Common myeloid progenitor, CD34-positive (primary cell): ENCODE measurements at places on chromosomes 13 and 19.
A peak's percentile ranks its signal among the peaks of the same experiment; 100 is the strongest.

GRCh38 chr13:28173793-28174192 is 35.4 kb downstream of the PAN3 start:
- DNase-seq: no peak

GRCh38 chr13:91805605-91806004 is 407.2 kb downstream of the GPC5 start:
- DNase-seq: no peak

GRCh38 chr13:74839656-74840055 is 642.3 kb downstream of the TBC1D4 start:
- DNase-seq: no peak

DNA sequence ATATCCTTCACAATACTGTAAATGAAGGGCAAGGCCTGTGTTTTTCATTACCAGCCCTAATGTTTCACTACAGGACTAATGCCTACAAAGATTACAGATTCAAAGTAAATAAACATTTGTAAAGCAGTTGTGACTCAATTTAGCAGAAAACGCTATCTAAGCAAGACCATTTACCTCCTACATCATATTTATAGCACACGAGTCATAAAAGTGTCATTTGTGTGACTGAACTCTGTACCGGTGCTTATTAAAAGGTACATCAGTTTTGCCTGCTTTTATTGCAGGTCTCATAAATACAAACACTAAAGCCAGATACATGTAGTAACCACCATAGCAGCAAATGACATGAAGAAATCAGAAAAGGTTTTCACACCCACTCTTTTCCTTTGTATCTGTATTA is 61.5 kb upstream of the SLC15A1 start:
- no peak for DNase-seq

DNA sequence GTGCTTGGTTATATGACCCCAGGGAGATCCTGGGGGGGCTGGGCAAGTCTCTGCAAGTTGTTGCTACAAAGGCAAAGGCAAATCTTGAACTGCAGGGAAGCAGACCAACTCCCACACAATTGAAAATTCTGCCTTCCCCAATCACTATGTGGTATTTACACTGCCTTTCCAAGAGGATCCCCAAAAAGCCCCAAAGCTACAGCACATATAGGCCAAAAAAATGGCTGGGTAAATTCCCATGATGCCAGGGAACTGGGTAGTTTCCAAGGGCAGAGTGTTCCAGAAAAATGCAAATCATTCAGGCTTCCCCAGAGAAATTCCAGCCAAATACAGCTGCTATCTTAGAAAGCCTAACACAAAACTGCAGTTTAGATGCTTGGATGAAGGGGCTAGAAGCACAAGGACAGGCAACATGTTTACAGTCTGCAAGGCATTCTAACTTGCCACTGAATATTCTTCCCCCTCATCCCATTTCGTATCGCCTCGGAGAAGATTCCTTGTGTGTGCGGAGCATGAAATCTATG is 6.2 kb downstream of the FOXO1 start:
- DNase-seq: no peak

DNA sequence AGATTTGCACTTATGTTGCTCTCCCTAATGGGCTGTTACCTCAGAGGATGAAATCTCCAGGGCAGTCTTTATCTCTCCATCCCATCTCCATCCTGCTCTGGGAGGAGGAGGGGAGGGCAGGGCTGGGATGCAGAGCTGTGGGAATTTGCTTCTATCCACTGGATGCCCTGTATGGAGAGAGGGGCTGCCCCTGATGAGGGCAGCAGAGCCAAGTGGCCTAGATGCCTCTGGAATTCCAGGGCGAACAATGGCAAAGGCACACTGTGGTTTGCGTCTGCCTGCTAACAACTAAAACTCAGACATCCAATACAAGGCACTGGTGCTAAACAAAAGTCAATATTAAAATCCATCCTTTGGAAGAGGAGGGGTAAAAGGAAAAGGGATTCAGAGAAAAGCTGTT is 165.1 kb downstream of the COG6 start:
- no peak for DNase-seq

GRCh38 chr19:23054456-23054855 is 51.5 kb upstream of the ZNF728 start:
- DNase-seq: no peak

DNA sequence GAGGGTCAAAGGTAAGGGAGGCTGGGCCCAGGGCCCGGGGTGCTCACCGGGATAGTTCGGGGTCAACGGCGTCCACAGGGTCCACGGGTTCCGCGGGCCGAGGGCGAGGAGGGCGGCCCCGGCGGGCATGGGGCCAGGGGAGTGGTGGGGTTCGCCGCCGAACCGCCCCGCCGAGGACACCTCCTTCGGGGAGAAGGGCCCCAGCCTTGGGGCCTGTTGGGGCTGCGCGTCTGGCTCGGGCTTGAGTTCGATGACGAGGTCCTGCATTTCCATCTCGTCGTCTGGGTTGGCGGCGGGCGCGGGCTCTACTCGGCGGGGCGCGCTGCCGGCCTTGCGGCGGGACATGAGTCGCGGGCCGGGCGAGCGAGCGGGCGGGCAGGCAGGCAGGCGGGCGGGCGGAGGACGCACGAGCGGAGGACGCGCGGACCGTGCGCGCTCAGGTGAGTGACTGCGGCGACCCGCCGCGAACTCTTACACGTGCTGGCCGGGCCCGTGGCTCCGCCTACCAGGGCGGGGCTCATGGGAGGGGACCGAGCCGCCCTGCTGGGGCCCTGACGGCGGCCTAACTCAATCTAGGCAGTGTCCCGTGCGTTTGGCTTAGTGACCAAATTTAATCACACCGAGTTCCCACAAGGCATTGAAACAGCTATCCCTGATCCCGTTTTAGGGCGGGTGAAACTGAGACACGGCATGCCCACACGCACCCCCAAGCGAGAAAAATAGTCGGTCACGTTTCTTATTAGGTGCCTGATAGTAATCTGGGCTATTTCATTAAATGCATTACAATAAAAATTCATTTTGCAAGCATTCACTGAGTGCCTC is at the start of gene ZNF296:
Gene ZNF296, minus strand, starts transcription at position 450 of the 822 bp plus-strand sequence. Its CDS starts 105 bp downstream, at position 345.
- DNase-seq: peak; percentile 72

- no peak for DNase-seq
Observed at GRCh38 chr13:105083992-105084391, 1451.5 kb downstream of the EFNB2 start.

DNA sequence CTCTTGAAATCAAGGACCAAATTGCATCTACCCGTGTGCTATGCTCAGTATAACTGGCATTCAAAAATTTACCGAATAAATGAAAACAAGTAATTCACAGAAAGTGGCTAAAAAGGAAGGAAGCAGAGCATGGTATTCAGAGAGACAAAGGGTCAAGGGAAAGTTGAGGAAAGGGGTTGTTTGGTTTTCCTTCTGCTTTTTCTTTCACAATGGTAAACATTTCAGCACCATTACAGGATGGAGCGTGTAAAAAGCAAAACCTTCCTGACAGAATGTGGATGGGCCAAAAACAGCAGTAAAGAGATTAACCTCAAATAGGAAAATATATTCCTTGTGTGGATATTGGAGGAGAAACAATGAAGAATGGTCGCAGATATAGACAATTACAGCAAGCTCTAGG is 14.8 kb downstream of the DIAPH3 start:
- no peak for DNase-seq

- DNase-seq: no peak
Observed at GRCh38 chr13:33174931-33175330, 110.6 kb downstream of the STARD13 start.

- DNase-seq: no peak
Observed at GRCh38 chr13:33453936-33454335, 168.4 kb upstream of the STARD13 start.

DNA sequence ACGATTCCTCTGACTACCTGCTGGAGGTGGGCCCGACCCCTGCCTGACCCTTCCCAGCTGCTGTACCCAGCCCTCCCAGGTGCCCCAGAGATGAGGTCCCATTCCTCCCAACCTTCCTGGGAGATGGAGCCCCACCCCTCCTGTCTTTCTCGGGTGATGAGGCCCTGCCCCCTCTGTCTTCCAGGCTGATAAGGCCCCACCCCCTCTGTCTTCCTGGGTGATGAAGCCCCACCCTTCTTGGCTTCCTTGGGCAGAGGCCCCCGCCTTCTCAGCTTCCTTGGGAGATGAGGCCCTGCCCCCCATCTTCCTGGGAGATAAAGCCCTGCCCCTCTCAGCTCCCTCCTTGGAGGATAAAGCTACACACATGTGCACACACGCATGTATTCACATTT is 47.9 kb downstream of the CERS4 start:
- DNase-seq: no peak

DNA sequence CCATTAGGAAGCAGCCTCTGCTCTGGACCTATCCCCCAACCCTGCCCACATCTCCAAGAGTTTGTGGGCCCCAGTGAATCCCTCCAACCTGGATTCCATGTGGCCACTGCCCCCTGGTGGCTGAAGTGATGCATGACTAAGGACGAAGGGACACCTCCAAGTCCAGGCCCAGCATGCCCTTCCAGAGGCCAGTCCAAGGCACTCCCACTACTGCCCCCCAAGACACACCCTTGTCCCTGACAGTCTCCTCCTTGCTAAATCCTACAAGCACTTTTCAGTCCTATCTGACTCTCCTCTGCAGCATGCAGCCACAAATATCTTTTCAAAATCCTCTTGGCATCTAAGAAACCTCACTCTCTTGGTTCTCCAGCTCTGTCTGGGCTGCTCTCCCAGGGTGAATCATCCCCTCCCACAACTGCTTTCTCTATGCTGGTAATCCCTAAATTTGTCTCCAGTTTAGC is 33.0 kb downstream of the DEDD2 start:
- DNase-seq: peak; percentile 59

DNA sequence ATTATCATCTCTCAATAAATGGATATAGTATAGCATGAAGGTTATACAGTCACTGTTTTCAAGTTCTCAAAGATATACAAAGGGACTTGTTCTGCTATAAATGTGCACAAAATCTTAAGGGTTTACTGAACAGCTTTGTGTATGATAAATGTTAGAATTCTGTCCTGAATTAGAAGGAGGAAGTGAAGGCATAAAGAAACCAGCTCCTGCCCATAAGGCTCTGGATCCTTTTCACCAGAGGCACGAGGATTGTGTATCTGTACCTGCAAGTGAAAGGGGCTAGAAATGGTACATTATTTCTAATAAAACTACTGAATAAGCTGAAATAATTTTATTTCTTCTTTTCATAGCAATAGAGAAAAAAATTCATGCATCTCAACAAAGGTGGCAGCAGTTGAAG is 32.4 kb downstream of the PHF11 start:
- DNase-seq: no peak

DNA sequence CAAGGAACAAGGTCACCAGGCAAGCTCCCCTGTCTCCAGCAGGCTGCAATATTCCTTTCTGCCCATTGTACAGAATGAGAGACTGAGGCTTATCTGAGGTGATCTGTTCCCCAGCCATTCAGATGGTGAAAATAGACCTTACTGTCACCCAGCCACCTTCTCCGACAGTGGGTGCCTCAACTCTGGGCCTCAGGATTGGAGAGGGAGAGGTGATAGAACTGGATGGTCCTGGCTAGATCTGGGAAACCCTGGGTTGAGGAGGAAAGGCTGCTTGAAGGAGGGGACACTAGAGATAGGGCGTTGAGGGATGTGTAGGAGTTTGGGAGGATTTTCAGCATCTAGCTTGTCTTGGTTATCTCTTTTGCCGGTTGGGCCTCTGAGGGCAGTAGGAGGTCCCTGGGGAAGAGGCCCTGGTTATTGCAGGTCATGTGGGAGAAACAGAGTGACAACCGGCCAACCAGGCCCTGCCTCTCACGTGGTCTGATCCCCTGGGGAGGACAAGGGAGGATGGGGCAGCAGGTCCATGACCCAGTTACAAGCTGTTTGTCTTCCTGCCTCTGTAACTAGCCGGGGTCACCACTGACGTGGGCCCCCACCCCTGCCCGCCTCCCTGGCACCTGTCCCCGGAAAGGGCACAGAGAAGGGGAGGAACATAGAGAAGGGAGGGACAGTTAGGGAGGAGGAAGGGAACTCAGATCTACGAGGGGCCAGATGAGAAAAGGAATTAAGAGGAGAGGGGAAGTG is 8.2 kb downstream of the NFIC start:
- no peak for DNase-seq

GRCh38 chr13:67630640-67631039 is 400.5 kb upstream of the PCDH9 start:
- no peak for DNase-seq

DNA sequence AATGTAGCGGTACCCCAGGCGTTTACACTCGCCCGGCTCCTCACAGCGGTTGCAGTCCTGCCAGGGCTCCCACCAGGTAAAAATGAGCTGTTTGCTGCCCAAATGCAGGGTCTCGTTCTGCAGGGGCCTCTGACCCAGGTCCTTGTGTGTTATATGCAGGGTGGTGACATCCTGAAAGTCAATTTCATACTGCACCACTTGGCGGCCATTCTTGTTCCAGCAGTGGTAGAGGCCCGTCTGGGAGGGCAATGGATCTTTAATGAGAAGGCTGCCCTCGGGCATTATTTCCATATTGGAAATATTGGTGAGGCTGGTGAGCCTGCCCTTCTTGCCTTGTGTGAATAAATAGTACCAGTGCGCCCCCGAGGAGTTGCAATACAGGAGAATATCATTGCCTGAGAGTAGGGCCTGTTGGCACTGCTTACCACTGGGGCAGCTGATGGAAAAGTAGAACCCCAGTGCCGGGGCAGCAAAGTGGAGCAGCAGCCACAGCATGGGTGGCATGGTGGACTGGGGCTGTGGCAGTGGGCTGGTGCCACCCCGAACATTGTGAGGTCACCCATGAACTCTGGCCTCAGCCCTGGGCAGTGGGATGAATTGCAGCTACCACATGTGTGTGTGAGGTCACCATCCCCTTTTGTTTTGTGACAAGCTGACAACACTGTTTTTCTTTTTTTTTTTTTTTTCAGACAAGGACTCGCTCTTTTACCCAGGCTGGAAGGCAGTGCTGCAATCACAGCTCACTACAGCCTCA is at the start of gene FAM187B:
Gene FAM187B, minus strand, starts transcription at position 563 of the 754 bp plus-strand sequence. Its CDS starts 59 bp downstream, at position 504.
- no peak for DNase-seq

- DNase-seq: no peak
Observed at GRCh38 chr13:44713788-44714469, 137.8 kb upstream of the TSC22D1 start.

DNA sequence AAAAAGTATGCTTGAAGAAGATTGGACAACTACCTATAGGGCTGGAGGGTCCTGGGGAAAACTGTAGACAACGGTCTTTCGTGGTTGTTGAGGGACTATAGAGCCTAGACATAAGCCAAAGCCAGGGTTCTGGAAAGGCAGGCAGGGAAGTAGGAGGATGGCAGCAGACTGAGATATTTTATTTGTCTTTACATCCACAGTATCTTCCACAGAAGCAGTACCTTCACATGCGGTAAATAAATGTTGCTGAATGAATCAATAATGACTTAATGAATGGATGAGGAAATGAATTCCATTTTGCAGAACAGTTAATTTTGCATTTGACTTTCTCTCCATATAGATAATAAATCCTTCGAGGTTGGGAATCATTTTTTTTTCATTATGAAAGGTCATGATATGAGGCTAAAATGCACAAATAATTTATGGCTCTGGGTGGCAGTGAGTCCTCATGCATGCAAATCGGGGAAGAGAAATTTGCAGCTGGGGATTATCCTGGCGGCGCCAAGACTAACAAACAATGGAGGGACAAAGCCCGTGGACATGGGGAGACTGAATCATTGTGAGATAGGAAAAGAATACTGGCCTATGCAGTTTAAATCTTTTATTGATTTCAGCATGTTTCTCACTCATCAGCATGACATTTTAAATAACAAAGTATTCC is 102.0 kb downstream of the ERCC5 start:
- DNase-seq: no peak

GRCh38 chr13:112064222-112064621 is 2.7 kb upstream of the SOX1 start:
- no peak for DNase-seq
